ENCODE measurements at places on chromosomes 2 and 18. TPM values are rescaled to one million over a fixed set of nuclear protein-coding genes. Genes with fewer than 3 reads are reported as not detected.

GRCh38 chr2:157309878-157310277 is 15.7 kb downstream of the ERMN start:
- H3K4me3 ChIP-seq, result no peak overlapping the region
- H3K4me1 ChIP-seq, result peaks cover 71% of the 10 kb centered on the region
- no peaks in the 10 kb centered on the region for H3K36me3 ChIP-seq
- H3K27me3 ChIP-seq, result no peaks in the 10 kb centered on the region
- no peak for DNase-seq

GRCh38 chr2:28568533-28568932 is 72.7 kb downstream of the PLB1 start:
- H3K4me3 ChIP-seq, result no peak overlapping the region
- H3K36me3 ChIP-seq, result no peaks in the 10 kb centered on the region
- peaks cover 15% of the 10 kb centered on the region for H3K4me1 ChIP-seq

GRCh38 chr18:43663159-43663558 is 385.9 kb upstream of the SYT4 start:
- no peak overlapping the region for H3K27ac ChIP-seq
- H3K4me1 ChIP-seq, result no peaks in the 10 kb centered on the region
- no peaks in the 10 kb centered on the region for H3K36me3 ChIP-seq
- H3K4me3 ChIP-seq, result no peak overlapping the region
- no peaks in the 10 kb centered on the region for H3K27me3 ChIP-seq
- DNase-seq, result no peak

GRCh38 chr2:237968048-237968862 is 1.4 kb downstream of the UBE2F start:
- H3K27ac ChIP-seq, result peak overlapping the region; percentile 73
- H3K4me1 ChIP-seq, result peaks cover 53% of the 10 kb centered on the region
- H3K4me3 ChIP-seq, result peak overlapping the region; percentile 81
- DNase-seq, result peak; percentile 59
- H3K36me3 ChIP-seq, result peaks cover 4% of the 10 kb centered on the region

DNA sequence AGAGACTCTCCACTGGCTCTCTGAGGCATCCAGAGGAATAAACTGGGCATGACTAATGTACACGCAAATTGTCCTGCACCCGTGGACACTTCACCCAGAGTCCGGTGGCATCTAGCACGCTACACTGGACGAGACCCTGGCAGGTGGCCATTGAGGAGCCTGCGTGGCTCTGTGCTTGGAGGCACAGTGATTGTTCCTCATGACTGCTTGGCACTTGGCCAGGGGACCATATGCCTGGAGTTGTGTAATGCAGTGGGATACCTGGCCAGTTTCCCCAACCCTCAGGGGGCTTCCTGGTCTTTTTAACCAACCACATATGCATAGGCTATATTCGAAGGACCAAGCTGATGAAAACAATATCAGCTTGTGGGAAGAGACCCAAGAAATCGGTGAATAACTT is 66.6 kb downstream of the MTCL1 start:
- no peak for DNase-seq
- no peaks in the 10 kb centered on the region for H3K36me3 ChIP-seq
- no peak overlapping the region for H3K27ac ChIP-seq
- no peak overlapping the region for H3K4me3 ChIP-seq
- H3K27me3 ChIP-seq, result no peaks in the 10 kb centered on the region
- no peaks in the 10 kb centered on the region for H3K4me1 ChIP-seq

DNA sequence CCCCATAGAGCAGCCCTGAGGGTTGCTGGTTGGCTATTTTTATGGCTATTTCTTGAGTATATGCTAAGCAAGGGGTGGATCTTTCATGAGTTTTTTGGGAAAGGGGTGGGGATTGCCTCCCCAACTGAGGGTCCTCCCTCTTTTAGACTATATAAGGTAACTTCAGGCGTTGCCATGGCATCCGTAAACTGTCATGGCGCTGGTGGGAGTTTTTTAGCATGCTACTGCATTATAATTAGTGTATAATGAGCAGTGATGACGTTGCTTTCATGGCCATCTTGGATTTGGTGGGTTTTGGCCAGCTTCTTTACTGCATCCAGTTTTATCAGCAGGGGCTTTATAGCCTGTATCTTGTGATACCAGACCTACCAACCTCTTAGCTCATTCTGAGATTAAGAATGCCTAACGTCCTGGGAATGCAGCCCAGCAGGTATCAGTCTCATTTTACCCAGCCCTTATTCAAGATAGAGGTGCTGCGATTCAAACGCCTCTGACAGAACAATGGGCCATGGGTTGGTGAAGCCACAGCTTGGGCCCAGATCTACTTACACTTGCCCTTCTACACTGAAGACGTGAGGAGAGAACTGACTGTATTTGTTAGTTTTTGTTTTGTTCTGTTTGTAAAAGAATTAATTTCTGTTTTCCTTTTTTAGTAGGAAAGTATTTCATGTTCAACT is 53.8 kb upstream of the TMEM163 start:
- no peak overlapping the region for H3K4me3 ChIP-seq
- no peak overlapping the region for H3K27ac ChIP-seq
- no peak for DNase-seq
- H3K36me3 ChIP-seq, result no peaks in the 10 kb centered on the region
- peaks cover 8% of the 10 kb centered on the region for H3K27me3 ChIP-seq

GRCh38 chr2:50345701-50346591 is 686.0 kb downstream of the NRXN1 start:
- H3K36me3 ChIP-seq, result no peaks in the 10 kb centered on the region
- DNase-seq, result no peak
- no peaks in the 10 kb centered on the region for H3K4me1 ChIP-seq
- peaks cover 41% of the 10 kb centered on the region for H3K27me3 ChIP-seq

Gene GPR45
- not detected for total RNA-seq

Gene DPYSL5
- not detected for total RNA-seq

Gene MAL
- 93.8 TPM for total RNA-seq

Measured in activated T-cell treated with anti-CD3 and anti-CD28 coated beads, Interleukin-2, amount 50 U/mL, for 72 hours (primary cell).